ENCODE measurements at places on chromosomes 4 and X.
A peak's percentile ranks its signal among the peaks of the same experiment; 100 is the strongest.

- DNase-seq = no peak
These were observed 36.0 kb upstream of the PLK4 start for GRCh38 chr4:127844601-127845116.

- no peak for DNase-seq
These were observed 49.5 kb downstream of the CLNK start for GRCh38 chr4:10635091-10635490.

DNA sequence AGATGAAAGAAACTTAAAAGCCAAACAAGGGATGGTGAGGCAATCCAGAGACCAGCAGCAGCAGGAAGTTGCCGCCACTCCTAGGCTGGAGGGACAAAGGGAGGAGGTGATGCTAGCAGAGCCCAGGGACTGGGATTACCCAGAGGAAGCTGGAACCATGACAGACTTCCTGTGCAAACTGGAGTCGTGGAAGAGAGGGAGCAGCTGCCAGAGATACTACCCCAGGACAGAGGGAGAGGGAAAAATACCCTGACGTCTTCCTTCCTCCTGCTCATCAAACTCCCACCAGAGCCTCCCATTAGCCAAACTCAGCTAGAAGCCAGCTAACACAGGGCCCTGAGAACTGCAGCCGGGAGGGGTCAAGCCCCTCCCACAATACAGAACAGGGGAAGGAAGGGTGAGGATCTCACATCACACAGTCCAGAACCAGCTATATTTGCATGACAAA is 101.2 kb upstream of the KLF3 start:
- DNase-seq = no peak

DNA sequence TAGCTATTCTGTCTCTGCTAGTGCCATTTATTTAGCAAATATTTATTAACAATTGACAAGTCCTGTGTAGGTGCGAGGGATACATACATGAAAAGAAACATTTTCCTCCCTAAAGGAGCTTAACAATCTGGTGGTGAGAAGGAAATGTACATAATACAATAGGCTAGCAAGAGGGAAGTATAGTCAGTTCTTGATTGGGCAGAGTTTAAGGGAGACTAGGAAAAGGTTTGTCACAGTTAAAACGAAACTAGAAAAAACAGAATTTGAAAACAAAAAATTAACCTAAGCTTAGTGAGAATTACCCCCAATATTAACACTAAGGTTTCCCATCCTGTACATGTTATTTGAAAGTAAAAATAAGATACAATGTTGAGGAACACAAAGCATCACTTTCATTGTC is 8.6 kb upstream of the MAML3 start:
- DNase-seq = no peak

GRCh38 chrX:154436983-154437752 is at the start of gene GDI1:
TSS of gene GDI1 (plus strand) at chrX:154437154. CDS start at chrX:154437255, 101 bp downstream.
- DNase-seq = peak; percentile 69

GRCh38 chr4:180913750-180914149 is 1329.5 kb upstream of the TENM3 start:
- DNase-seq = no peak

DNA sequence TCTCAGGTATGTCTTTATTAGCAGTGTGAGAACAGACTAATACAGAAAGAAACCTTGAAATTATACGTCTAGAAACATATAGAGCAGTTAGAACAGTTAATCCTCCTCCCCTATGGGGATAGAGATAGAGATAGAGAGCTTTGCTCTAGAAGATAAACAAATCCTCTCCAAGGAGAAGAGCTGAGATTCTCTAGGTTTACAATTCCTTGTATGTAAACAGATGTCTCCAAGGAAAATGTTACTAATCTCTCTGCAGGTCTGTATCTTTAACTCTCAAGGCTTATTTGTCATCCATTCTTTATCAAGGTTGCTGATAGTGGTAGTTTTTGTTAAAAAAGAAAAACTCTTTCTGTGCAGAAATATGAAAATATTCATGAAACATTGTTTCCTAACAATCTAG is 282.1 kb upstream of the GIMD1 start:
- no peak for DNase-seq

DNA sequence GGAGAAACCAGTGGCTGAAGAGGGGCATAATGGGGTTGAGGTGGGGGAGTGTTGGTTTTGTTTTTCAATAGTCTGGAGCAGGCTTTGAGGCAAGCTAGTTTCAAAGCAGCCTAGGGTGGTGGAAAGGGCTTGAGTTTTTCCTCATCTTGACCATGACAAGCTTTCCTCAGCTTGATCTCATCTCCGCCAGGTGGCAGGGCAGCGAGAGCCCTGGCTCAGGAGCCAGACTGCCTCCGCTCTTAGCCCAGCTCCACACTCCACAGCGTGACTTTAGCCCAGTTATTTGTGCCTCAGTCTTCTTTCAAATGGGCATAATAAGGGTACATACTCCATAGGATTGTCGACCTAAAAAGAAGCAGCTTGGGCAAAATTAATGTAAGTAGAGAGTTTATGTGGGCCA is 29.9 kb upstream of the SOWAHD start:
- no peak for DNase-seq

DNA sequence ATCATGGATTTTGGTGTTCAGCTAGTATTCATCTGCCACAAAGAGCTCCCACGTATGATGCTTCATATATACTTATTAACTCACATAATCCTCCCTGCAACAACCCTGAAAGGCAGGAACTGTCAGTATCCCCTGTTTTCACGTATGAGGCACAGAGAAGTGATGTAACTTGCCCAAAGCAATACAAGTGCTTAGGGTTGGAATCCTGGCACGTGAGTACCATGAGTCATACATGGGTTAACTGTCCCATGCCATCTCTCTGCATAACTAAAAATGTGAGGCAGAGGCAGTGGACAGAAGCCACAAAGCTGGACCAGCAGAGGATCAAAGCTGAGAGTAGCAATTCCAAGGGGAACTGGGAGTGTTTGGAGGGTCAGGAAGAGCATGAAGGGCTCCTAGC is 35.7 kb upstream of the EGFL6 start:
- no peak for DNase-seq

- DNase-seq = no peak
These were observed 62.4 kb downstream of the LIMCH1 start for GRCh38 chr4:41600243-41600912.

- DNase-seq = no peak
These were observed 172.8 kb downstream of the SHROOM3 start for GRCh38 chr4:76607846-76608245.

DNA sequence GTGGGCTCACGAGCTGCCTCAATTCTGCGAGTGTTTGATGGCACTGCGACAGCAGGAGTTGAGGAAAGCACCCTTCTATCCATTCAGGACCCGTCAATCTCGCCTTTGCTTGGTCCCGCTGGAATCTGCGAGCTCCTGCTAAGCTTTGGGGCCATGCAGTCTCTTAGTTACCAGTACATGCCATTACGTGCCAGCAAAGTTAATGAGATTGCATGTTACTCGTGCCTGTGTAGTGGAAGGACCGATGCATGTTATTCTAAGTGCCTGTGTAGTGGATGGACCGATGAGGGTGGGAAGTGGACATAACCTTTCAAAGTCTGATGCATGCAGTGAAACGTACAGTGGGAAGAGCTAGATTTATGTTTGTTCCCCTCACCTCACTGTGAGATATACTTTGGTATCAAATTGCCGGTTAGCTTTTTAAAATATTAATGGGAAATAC is 569 bp downstream of the RPS3A start:
- DNase-seq = no peak

DNA sequence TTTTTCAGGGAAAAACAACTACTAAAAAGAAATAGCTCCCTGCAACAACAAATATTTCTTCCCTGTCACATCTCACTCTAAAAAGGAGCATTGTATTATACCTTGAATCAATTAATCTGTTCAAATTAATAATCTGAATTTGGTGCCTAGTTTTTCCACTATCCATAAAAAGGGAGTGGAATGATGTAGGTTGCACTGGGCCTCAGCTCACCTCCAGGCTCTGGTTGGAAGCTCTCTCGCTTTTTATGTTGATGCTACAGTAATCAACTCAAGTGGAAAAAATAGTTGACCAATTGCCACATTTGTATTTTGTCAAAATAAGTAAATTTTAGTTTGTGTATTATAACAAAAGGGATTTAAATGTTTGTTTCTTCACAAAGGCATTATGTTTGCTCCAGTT is 126.1 kb downstream of the MAD2L1 start:
- no peak for DNase-seq

DNA sequence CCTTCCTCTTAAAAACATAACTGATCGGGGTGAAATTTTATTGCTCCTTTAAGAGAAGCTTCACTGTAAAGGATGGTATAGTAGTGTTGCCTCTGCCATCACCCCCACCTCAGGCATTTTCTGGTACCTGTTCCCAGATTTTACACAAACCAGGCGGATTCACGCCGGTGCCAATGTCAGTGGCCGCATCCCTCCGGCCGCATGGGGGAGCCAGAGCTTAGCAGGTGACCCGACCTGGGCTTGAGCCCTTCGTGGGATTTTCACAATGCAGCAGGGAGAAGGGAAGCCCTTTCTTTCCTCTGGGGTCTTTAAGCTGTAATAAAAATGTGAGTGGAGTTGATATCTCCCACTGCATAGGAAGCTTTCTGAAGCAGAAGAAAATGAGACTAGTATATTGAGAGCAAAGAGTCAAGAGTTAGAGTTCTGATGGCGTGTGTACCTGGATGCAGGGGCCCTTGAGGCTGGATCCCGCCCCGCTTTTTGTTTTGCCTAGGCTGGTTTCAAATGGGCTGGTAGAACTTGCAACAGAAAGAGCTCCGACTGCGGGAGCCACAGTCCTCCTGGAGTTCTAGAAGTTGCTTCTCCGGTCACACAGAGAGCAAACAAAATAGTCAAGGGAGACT is 59.4 kb downstream of the POLR2B start:
- no peak for DNase-seq

- DNase-seq = no peak
These were observed 16.7 kb downstream of the SLC7A11 start for GRCh38 chr4:138225477-138225876.

DNA sequence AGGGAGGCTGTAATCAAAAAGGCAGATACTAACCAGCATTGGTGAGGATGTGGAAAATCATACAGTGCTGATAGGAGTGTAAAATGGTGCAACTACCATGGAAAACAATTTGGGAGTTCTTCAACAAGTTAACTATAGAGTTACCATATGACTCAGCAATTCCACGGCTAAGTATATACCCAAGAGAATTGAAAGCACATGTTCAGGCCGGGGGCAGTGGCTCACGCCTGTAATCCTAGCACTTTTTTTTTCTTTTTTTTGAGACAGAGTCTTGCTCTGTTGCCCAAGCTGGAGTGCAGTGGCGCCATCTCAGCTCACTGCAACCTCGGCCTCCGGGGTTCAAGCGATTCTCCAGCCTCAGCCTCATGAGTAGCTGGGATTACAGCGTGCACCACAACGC is 15.0 kb upstream of the CD99L2 start:
- DNase-seq = no peak

DNA sequence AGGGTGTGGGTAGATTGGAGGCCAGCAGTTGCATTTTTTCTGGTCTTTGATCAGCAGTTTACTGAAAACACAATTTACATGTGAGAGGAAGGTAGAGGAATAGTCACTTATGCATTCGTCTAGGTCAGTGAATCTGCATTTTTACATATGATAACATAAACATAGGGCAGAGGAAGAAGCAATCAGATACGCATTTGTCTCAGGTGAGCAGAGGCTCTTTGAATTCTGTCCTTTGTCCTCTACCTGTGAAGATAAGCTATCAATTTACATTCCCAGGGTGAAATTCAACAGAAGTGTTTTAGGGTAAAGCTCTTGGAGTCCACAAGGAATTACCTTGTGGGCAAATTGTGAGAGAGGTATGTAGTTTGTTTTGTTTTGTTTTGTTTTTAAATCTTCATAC is 306.5 kb downstream of the MAGEB5 start:
- DNase-seq = no peak

DNA sequence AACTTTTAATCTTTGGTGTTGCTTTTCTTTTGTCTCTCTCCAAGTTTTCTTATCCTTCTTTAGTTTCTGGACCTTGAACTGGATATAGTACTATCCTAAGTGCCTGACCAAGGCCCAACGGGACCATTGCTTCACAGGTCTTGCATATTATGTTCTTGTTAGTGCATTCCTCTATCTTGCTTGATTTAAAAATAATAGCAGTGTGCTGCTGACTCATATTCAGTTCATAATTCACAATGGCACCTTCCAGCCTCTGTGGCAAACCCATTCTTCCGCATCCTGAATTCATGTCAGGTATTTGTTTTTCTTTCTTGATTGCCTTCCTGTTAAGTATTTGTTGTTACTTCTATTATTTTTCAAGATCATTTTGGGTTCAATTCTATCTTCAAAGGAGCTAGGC is 197.1 kb upstream of the GIMD1 start:
- DNase-seq = no peak

GRCh38 chr4:85102606-85103005 is 136.1 kb upstream of the WDFY3 start:
- no peak for DNase-seq

GRCh38 chrX:39159921-39160507 is 358.8 kb downstream of the MID1IP1 start:
- no peak for DNase-seq

- no peak for DNase-seq
These were observed 2.9 kb upstream of the ATOH1 start for GRCh38 chr4:93825551-93826216.

- no peak for DNase-seq
These were observed 38.6 kb upstream of the TEX13D start for GRCh38 chrX:124293810-124294209.

DNA sequence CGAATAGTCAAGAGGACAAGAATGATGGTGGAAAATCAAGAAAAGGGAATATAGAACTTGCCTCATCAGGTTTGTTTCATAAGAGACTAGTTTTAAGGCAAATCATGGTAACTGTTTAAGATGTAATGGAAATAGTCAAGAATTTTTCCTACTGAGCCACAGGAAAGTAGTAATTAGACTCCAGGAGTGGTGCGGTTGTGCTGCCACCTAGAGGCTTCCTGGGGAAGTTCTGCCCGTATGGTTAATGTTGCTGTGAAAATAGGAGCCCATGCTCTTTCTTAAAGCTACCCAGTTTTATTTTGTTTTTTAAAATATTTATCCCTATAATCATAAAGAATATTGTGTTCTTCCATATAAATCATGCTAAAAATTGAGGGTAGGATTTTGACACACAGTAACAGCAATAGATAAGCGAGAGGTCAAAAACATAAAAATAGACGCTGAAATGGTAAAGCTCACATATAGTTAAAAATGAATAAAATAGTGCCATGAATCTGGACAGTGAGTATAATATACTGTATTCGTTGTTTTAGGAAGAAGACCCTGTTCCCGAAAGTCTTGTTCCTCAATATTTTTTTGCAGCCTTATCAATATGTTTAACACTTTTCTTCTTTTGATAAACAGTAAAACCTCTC is 87.0 kb downstream of the PHOX2B start:
- DNase-seq = peak; percentile 31

DNA sequence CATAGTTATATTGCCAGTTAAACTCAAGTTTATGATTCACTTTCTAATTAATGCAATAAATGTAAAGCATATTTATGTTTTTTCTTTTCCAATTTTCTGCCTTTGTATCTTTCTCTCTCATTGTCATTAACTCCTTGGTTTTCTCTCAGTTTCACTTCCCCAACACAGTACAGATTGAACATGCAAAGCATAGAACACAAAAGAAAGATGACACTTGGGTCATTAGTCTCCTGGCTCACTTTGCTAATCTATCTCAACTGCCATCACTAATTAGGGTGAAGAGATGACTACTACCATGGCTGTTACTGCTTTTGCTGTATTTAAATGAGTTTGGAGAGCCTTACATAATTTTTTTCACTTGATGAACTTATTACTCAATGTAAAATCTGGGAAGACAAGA is 12.3 kb upstream of the NAA11 start:
- no peak for DNase-seq

GRCh38 chr4:112431158-112431557 is 84.8 kb downstream of the NEUROG2 start:
- DNase-seq = no peak
